AG20443 (cell line): ENCODE measurements at places on chromosomes 11 and 22.

DNA sequence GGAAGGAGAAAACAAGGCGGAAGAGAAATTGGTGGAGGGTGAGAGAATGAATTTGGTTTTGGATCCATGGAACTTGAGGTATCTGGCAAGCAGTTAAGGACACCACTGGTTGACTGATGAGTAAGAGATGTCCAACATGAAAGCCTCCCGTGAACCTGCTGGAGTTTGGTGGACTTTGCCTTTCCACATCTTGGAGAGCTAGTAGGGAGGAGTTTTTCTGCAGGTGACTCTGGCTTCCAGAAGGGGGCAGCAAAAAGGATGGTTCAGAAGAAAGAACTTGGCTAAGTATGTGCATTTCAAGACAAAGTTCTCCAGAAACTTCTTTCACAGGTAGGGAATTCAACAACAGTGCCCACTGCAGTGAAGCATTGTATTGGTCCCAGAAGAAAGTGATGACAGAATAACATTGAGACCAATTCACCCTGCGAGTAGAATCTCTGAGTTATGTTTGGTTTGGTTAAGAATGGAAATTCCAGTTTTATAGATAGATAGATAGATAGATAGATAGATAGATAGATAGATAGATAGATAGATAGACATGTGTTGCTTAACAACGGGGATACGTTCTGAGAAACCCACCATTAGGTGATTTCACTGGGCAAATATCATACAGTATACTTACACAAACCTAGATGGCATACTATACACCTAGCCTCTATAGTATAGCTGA, 28.5 kb downstream of the DCDC1 start:
- DNase-seq: peak; percentile 40

DNA sequence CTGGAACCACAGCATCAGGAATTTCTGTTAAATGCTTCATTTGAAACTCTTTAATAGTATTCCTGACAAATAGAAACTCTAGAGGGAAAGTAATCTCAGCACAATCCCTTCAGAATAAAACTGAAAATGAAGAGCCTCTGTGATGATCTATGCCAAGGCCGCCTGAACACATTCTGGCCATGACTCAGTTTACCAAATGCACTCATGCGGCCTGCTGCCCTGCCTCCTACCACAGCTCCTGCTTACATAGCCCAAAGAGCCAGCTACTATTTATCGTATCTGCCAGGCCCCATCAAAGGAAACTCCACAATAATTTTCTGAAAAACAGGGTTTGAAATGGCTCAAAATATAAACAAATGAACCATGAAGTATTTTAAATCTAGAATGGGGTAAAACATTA, 27.0 kb downstream of the ARL14EP start:
- no peak for DNase-seq

- no peak for DNase-seq
Observed at GRCh38 chr11:9977554-9977953, 313.7 kb downstream of the SWAP70 start.

- DNase-seq: peak; percentile 99
Observed at GRCh38 chr11:62621567-62622470, at the start of gene B3GAT3. B3GAT3 (minus strand) TSS chr11:62621986; CDS start chr11:62621947, 39 bp downstream.

DNA sequence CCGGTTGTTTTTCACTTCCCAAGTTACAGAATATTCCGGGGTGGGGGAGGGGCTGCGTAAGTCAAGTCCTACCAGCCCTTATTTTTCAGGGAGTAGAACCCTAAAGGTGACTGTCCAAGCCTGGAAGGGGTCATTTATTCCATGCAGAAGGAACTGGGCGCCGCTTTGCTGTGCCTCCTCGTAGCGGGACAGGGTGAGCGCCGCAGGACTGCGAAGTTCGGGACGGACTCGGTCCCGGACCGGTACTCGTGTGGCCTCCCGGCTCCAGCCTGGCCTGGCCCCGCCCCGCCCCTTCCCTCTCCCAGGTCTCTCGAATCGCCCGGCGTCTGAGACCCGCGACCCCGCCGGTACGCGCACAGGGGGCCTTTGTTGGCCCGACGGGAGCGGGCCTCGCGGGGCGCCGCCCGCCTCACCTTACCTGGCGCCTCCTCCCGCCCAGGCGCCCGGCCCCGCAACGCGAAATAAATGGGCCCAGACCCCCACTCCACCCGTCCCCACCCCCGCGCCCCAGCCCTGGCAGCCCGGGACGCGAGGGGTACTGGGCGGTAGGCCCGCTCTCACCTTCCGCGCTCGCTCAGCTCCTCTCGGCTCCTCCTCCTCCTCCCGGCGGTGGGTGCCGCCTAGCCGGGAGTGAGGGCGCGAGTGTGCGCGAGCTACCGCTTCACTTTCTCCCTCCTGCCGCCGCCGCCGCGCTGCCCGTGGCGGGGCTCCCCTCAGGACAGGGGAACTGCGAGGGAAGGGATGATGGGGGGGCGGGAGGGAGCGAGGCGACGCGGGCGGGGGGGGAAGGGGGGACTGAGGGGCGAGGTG, 698 bp downstream of the PAK1 start:
- peak; percentile 39 for DNase-seq

GRCh38 chr22:37680191-37680851, 4.9 kb downstream of the LGALS1 start:
- DNase-seq: no peak

- DNase-seq: no peak
Observed at GRCh38 chr11:14144934-14145333, 182.4 kb downstream of the SPON1 start.

GRCh38 chr11:12799334-12799835, 125.2 kb downstream of the TEAD1 start:
- DNase-seq: no peak

DNA sequence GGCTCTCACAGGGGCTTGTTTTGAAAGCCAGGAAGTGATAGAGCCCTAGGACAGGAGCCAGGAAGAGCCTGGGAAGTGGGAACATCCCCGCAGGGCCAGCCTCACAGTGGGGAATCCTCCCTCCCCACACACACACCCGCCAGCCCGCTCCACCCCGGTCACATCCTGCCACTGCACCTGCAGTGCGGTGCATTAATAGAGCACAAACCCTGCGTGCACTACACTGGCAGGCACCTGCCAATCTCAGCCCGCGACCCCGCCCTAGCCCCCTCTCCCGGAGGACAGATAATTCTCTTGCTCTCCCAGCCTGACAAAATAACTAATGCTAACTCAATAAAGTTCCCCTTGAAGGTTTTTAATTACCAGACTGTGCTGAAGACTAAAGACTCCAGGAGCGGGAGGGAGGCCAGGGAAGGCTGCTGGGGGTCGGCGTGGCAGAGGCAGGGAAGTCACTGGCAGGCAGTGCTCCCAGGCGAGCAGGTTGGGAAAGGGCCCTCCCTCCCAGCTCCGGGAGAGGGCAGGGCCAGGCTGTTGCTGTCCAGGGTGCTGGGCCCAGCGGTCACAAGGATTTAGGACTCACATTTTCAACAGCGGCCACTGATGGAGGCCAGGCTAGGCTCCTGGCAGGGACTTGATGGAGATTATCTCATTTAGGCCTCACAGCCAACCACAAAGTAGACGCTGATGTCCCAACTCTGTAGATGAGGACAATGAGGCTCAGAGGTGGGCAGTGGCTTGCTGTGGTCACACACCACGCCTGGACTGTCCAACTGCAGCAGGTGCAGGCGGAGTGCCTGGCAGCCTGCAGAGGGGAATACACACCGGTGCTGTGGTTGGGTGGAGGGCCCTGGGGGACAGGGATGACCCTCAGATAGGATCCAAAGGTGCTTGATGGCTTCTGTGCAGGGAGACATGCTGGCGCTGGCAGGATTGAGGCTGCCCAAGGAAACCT, 23.9 kb upstream of the TCF20 start:
- peak; percentile 89 for DNase-seq

DNA sequence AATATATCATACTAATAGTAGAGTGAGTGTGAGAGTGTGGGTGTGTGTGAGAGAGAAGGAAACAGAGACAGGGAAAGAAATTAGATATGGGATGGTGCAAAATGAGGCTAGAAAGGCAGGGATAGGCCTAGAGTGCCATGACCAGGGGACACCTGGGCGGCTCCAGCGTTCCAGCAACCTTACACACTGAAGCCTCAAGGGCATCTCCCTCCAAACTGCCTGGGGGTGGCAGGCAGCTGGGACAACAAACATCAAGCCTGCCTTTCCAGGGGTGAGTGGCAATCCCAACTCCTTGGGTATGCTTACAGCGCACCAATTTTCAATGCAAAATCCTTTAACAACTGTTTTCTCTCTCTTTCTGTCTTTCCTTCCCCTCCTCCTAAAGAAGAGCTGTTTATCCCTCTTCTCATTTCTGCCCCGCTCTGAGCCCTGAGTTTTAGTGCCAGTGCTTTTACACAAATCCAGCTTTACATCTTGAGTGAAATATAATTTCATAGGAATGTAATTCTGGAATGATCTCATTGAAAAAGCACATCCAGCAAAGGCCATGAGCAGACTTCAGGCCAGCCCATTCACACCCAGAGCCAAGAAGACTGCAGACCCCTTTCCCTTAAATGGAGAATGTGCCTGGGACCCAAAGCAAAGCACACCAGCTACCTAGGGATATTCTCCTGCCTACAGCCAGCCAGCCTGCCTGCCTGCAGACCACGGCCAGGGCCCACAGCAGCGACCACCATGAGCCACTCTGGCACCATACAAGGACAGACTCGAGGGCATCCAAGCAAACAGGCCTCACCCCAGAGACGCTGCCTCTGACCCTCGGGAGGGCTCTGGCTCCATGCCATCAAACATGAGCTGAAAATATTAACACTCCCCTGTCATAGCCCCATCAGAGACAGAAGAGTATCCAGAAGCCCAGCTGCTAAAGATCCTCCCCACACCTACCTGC, 90.3 kb downstream of the RPL27A start:
- DNase-seq: no peak

- peak; percentile 72 for DNase-seq
Observed at GRCh38 chr11:59102259-59102765, 4.7 kb upstream of the FAM111B start.

- DNase-seq: peak; percentile 53
Observed at GRCh38 chr11:79708319-79708932, 267.6 kb upstream of the TENM4 start.

GRCh38 chr11:47589977-47590861, 3.7 kb downstream of the FAM180B start:
- DNase-seq: no peak
